ENCODE measurements at places on chromosomes 4 and X.

DNA sequence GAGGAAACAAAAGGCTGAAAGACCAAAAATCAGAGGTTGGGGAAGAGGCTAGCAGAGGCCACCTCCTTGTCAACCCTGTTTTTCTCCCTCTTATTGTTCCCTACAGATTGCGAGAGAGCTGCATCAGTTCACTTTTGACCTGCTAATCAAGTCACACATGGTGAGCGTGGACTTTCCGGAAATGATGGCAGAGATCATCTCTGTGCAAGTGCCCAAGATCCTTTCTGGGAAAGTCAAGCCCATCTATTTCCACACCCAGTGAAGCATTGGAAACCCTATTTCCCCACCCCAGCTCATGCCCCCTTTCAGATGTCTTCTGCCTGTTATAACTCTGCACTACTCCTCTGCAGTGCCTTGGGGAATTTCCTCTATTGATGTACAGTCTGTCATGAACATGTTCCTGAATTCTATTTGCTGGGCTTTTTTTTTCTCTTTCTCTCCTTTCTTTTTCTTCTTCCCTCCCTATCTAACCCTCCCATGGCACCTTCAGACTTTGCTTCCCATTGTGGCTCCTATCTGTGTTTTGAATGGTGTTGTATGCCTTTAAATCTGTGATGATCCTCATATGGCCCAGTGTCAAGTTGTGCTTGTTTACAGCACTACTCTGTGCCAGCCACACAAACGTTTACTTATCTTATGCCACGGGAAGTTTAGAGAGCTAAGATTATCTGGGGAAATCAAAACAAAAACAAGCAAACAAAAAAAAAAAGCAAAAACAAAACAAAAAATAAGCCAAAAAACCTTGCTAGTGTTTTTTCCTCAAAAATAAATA lies 179.9 kb downstream of the AR start:
- no peak for DNase-seq

DNA sequence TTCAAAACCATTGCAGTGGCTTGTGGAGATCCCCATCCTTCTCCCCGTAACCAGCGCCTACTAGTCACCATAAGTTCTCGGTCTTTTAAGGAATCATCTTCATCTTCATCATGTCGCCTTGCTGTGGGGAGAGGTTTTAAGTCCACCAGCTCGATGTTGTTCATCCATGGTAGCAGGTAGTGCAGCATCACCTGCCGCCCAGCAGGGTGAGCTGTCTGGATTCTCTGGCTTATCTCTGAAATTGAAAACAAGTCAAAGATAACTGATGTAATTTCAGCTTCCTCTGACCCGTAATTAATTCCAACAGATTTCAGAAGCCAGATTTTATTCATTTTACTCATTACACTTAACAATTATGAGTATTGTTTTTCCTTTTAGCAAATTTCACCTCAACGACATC lies 67.4 kb downstream of the ZAR1 start:
- DNase-seq, result no peak

GRCh38 chr4:95548738-95549245 lies at the start of gene UNC5C:
Gene UNC5C, minus strand, starts transcription at chr4:95548973.
- no peak for DNase-seq

DNA sequence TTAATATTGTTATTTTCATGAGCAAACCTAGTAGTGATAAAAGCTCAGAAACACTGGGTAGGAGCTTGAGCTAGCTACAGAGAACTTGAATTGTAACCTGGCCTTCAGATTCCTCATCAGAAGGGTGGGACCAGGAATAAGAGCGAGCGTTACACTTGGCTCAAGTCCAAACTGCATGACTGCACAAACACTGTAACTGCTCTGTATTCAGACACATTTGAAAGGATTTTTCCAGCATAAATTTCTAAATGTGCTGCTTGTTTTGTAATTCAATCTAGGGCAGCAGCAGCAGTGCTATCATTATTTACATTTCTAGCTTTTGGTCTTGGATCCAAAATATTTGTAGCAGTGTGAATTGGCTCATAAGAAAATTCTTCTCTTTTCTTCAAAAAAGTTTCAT lies 133.0 kb upstream of the TMLHE start:
- no peak for DNase-seq

GRCh38 chrX:110131031-110131430 lies 128.1 kb downstream of the TMEM164 start:
- DNase-seq, result no peak

GRCh38 chr4:87589531-87589930 lies 18.8 kb upstream of the DSPP start:
- peak; percentile 47 for DNase-seq

DNA sequence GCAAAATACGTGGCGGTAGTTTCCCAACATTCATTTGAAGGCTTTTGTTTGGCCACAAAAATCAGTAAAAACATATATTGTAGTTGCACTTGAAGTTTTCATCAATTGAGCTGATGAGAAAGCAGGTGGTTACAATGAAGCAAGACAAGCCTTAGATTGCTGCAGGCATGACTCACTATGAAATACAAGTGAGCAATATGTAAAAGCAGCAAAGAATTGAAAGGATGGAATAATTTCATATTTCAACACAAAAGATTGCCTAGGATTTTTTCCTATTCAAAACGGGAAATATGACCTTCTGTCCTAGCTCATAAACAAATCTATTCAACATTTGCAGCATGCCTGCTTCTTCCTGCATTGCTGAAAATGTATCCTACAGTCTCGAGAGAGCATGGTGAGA lies 190.9 kb upstream of the BANK1 start:
- no peak for DNase-seq

GRCh38 chr4:147533331-147533730 lies 52.4 kb downstream of the EDNRA start:
- DNase-seq, result no peak

- no peak for DNase-seq
Observed at GRCh38 chr4:140219567-140219966, 65.6 kb upstream of the MAML3 start.
